ENCODE measurements at places on chromosomes 12 and 14.

GRCh38 chr12:50059440-50060119 lies 2.2 kb downstream of the ASIC1 start:
- no peak for DNase-seq

GRCh38 chr14:93619176-93619793 lies 169.0 kb downstream of the PRIMA1 start:
- DNase-seq = no peak

DNA sequence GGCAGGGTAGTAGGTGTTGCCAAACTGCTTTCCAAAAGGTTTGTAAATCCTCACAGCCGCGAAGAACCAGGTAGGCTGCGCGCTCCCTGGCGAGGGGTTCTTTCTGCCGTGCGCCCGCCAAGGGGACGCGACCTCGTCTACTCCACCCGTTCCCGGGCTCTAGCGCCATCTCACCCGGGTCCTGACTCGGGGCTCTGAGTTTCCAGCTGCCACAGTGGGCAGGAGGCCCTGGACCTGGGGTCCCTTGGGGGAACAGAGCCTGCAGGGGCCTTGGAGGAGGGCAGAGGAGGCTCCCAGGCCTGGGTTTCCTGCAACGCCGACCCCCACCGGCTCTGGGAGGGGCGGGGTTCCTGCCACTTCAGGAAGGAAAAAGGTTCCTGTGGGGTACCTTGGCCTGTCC lies 706 bp downstream of the ANHX start:
- no peak for DNase-seq

- no peak for DNase-seq
These were observed 49.4 kb downstream of the DYNC1H1 start for GRCh38 chr14:102013669-102014200.

DNA sequence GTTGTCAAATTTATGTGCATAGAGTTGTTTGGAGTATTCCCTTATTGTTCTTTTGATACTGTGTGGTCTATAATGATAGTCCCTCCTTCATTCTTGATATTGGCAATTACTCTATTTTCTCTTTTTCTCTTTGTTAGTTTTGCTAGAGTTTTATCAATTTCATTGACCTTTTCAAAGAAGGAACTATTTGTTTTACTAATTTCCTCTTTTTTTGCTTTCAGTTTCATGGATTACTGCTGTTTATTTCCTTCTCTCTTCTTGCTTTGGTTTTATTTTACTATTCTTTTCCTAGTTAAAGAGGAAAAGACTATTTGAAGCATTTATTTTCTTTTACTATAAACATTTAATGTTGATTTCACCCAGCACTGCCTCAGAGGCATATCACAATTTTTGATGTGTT lies 250.9 kb upstream of the PELI2 start:
- no peak for DNase-seq
